ENCODE measurements at places on chromosomes 11 and 22.

DNA sequence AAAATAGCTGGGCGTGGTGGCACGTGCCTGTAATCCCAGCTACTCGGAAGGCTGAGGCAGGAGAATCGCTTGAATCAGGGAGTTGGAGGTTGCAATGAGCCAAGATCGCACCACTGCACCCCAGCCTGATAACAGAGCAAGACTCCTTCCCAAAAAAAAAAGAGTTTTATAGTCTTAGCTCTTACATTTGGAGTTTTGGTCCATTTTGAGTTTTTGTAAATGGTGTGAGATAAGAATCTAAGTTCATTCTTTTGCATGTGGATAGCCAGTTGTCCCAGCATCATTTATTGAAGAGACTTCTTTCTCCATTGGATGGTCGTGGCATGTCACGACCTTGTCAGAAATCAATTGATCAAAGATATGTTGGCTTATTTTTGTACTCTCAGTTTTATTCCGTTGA is 34.6 kb downstream of the RNF121 start:
- peaks cover 2% of the 10 kb centered on the region for H3K36me3 ChIP-seq
- H3K27ac ChIP-seq = no peak overlapping the region
- H3K27me3 ChIP-seq = no peaks in the 10 kb centered on the region
- H3K4me3 ChIP-seq = no peak overlapping the region
- DNase-seq = no peak

DNA sequence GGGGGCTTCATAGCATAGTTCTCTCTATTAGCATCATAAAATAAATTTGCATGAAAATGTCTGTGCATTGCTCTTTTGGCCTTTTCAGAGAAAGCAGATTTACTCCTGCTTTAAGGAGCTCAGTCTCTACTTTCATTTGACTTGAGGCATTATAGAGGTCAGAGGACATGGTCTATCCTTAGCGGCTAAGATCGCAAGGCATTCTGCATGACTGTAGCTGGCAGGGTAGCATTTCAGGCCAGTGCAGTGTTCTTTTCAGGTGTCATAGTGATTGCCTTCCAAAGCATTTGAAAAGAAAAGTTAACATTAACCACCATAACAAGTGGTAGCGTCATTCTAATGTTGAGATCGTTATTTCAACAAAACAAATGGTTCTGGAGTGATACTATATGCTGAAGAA is 126.5 kb downstream of the NCAM1 start:
- H3K36me3 ChIP-seq = no peaks in the 10 kb centered on the region
- no peaks in the 10 kb centered on the region for H3K4me1 ChIP-seq
- no peak overlapping the region for H3K27ac ChIP-seq
- no peak overlapping the region for H3K4me3 ChIP-seq

DNA sequence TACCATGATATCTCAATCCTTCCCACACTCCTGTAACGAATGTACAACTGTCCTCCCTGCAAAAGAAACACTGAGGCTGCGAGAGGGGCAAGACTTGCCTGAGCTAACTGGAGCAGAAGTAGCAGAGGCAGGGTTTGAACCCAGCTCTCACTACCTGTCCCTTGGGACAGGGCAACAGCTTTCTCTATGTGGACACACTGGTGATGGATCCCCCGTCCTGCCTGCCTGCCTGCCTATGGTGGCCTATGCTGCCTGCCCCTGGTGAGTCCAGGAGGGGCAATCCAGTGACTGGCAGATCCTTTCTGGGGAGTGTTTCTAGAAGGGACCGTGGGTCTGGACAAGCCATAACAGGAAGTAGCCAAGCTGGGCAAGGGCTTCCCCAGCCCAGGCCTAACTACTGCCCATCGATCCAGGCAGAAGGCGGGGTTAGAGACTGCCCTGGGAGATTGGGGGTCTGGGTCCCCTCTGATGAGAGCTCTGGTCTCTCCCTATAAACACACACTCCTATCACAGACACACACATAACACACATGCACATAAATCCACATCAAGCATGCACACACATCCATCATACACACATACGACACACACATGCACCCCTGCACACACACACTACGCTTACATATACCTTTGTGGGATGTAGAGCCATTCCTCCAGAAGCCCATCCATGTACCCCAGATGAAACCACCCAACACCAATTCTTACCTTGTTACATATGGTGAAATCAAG is 1.1 kb upstream of the EMID1 start:
- H3K27me3 ChIP-seq = no peaks in the 10 kb centered on the region
- peaks cover 6% of the 10 kb centered on the region for H3K4me1 ChIP-seq
- H3K4me3 ChIP-seq = no peak overlapping the region
- no peak overlapping the region for H3K27ac ChIP-seq
- no peak for DNase-seq
- no peaks in the 10 kb centered on the region for H3K36me3 ChIP-seq

GRCh38 chr11:65439331-65440181 is 17.0 kb downstream of the NEAT1 start:
- no peaks in the 10 kb centered on the region for H3K36me3 ChIP-seq
- DNase-seq = no peak
- H3K4me3 ChIP-seq = no peak overlapping the region
- H3K4me1 ChIP-seq = no peaks in the 10 kb centered on the region

GRCh38 chr11:19666951-19667350 is 45.7 kb upstream of the NAV2 start:
- H3K36me3 ChIP-seq = no peaks in the 10 kb centered on the region
- H3K27me3 ChIP-seq = no peaks in the 10 kb centered on the region
- no peak overlapping the region for H3K27ac ChIP-seq
- no peaks in the 10 kb centered on the region for H3K4me1 ChIP-seq
- DNase-seq = no peak

- no peak overlapping the region for H3K4me3 ChIP-seq
- H3K27me3 ChIP-seq = no peaks in the 10 kb centered on the region
- no peaks in the 10 kb centered on the region for H3K4me1 ChIP-seq
- no peak for DNase-seq
- H3K36me3 ChIP-seq = peaks cover 32% of the 10 kb centered on the region
- no peak overlapping the region for H3K27ac ChIP-seq
Measured at GRCh38 chr11:32931606-32932005, 39.0 kb downstream of the QSER1 start.

DNA sequence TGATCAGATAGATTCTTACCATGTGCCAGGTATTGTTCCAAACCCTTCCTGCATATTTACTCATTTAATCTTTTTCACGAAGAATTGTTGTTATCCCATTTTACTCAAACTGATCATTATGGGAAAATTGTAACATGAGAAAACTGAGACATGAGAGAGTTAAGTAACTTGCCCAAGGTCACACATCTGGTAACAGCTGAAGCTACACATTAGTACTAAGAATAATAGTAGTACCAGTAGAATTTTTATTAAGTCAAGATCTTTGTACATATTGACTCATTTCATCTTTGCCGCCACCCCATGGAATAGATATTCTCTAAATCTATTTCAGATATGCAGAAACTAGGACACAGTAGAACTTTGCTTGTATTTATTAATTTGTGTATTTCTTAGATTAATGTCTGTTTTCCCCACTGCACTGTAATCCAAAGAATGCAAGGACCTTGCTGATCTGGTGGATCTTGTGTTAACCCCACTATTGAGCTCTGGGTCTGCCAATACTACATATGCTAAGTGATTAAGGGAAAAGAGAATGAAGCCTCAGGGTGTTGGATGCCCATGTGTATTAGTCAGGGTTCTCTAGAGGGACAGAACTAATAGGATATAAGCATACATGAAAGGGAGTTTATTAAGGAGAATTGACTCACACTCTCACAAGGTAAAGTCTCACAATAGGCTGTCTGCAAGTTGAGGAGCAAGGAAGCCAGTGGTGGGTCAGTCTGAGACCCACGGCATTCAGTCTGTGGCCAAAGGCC is 72.8 kb downstream of the PARVA start:
- no peaks in the 10 kb centered on the region for H3K36me3 ChIP-seq
- DNase-seq = no peak
- H3K27me3 ChIP-seq = no peaks in the 10 kb centered on the region
- H3K27ac ChIP-seq = no peak overlapping the region
- H3K4me3 ChIP-seq = no peak overlapping the region

DNA sequence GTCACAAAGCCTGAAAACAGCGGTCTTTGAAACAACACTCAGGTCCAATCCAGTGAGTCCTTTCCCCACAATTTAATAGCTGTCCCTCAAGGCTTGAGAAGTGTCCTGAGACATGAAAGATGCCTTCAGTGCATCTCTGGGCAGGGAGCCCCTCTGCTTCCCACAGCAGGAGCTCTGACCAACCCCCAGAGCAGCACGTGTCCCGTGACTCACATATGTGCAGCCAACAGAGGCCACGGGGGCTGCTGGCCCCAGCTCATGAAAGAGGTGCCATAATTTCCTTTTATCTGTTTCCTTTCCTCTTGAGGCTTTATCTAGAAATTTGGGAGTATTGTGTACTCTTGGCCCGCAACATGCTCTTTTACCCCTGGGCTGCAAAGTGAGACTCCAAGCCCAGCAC is 33.2 kb upstream of the LMO1 start:
- H3K36me3 ChIP-seq = no peaks in the 10 kb centered on the region
- no peaks in the 10 kb centered on the region for H3K27me3 ChIP-seq
- no peak overlapping the region for H3K4me3 ChIP-seq
- no peak for DNase-seq
- H3K27ac ChIP-seq = no peak overlapping the region

- peaks cover 13% of the 10 kb centered on the region for H3K4me1 ChIP-seq
- H3K27ac ChIP-seq = no peak overlapping the region
- H3K4me3 ChIP-seq = peak overlapping the region; percentile 37
- no peaks in the 10 kb centered on the region for H3K36me3 ChIP-seq
Measured at GRCh38 chr22:30636226-30637077, 871 bp downstream of the SLC35E4 start.

DNA sequence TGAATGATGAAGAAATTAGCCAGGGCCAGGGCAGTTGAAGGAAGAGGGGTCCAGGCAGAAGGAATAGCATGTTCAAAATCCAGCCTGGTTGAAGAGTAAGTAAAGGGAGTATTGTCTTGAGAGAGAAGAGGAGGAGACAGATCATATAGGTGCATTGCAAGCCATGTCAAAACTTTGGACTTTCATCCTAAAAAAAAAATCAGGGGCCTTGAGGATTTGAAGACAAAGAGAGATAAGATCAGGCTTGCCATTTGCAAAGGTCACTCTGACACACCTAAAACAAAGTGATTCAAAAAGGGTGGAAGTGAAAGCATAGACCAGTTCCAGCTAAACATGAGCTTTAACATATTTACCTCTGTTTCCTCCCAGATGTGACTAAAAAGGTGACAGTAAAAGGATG is 95.7 kb upstream of the DRD2 start:
- no peak for DNase-seq
- H3K4me3 ChIP-seq = no peak overlapping the region
- H3K4me1 ChIP-seq = peaks cover 2% of the 10 kb centered on the region

DNA sequence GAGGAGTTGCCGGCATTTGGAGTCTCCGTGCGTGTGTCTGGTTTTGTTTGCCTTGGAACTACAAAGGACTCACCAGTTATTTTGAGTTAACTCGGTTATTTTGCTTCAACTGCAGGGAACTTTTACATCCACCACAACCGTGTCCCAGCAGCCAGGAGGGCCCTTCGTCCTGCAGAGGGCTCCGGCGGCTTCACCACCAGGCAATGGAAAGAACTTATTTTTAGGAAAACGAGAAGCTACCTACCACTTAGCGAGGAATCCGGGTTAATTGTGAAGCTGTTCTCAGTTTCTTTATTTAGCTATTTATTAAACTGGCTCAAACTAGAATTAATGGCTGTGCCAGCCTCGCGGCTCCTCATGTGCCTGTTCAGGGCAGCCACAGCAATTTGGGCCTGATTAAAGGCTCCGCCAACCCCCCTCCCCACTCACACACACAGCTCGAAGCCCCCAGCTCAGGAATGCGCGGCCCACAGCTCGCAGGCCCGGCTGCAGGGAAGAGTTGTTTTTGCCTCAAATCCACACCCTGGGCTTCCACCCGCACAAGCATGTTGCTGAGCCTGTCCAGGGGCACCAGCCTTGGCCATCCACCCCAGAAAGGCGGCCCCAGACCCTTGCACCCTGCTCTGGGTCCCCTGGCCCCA is 55.9 kb upstream of the FGF3 start:
- no peaks in the 10 kb centered on the region for H3K36me3 ChIP-seq
- no peak for DNase-seq
- 0 out of 2 replicates have a peak, but pooled peaks cover 1% of the 10 kb centered on the region for H3K4me1 ChIP-seq
- H3K4me3 ChIP-seq = no peak overlapping the region

GRCh38 chr11:115548878-115549528 is 44.8 kb upstream of the CADM1 start:
- H3K4me3 ChIP-seq = no peak overlapping the region
- H3K27ac ChIP-seq = no peak overlapping the region
- H3K4me1 ChIP-seq = peaks cover 7% of the 10 kb centered on the region
- H3K27me3 ChIP-seq = no peaks in the 10 kb centered on the region

- no peak for DNase-seq
- peaks cover 2% of the 10 kb centered on the region for H3K4me1 ChIP-seq
- H3K4me3 ChIP-seq = no peak overlapping the region
- peaks cover 31% of the 10 kb centered on the region for H3K36me3 ChIP-seq
- no peak overlapping the region for H3K27ac ChIP-seq
Measured at GRCh38 chr22:38290347-38290746, 17.5 kb upstream of the TMEM184B start.

DNA sequence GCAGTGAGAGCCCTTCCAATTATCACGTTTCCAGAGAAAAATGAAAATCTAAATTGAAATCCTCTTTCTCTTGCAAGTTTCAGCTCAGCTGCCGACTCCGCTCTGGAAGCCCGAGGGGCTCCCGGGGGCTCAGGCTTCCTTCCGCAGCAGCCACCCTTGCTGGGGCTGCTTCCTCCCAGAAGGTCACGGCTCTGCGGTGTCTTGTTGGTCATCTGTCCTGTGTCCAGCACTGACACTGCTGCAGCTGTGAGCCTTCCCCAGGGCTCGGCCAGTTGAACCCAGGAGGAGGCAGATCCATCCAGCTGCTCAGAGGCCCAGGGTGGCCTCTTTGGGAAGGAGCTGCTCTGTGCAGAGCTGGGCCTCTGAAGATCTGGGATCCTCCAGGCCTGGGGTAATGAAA is 1337.2 kb downstream of the TBC1D22A start:
- no peak overlapping the region for H3K4me3 ChIP-seq
- H3K27ac ChIP-seq = no peak overlapping the region
- no peak for DNase-seq
- H3K36me3 ChIP-seq = no peaks in the 10 kb centered on the region

- H3K27me3 ChIP-seq = no peaks in the 10 kb centered on the region
- H3K36me3 ChIP-seq = no peaks in the 10 kb centered on the region
- DNase-seq = no peak
- H3K4me1 ChIP-seq = peaks cover 6% of the 10 kb centered on the region
Measured at GRCh38 chr22:38180841-38181452, 683 bp downstream of the PLA2G6 start.

Data from iPS DF 6.9 (cell line).